ENCODE measurements at places on chromosomes 16 and 17.
A peak's percentile ranks its signal among the peaks of the same experiment; 100 is the strongest.

DNA sequence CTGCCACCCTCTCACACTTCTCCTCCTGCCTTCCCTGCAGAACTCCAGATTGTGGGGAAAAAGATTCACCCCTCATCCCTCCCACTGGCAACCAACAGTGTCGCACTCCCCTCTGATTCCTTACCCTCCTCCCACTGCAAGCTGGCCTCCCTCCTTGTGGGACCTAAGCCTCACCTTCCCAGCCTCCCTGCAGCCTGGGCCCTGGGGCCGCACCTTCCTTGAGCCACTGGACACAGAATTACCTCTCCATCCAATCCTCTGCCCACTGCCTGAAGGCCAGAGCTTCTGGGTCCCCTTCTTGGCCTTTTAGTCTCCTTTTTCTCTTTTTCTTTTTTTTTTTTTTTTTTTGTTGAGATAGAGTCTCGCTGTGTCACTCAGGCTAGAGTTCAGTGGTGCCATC lies 33.9 kb downstream of the NGFR start:
- DNase-seq, result no peak

DNA sequence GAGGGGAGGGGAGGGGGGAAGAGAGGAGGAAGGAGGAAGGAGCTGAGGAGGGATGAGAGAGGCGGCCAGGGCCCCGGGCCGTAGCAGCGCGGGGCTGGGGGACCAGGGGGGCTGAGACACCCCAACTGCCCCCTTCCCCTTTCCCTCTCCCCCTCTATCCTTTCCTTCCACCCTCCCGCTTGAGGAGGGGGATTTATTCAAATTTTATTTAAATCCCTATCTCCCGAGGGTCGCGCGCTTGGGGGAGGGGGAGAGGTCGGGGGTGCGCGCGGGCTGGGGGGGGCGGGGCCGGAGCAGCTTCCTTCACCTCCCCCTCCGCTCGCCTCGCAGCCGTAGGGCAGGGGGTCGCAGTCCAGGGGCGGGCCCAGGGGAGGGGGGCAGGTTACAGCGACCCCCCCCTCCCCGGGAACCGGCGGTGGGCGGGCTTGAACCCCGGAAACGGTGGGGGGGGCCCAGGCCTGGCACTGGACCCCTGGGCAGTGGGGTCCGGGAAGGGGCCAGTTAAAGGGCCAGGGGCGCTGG lies at the start of gene FBXL19:
Gene FBXL19, plus strand, starts transcription at position 19 of the 522 bp plus-strand sequence. CDS start 2,183 bp downstream, outside the sequence.
- no peak for DNase-seq

DNA sequence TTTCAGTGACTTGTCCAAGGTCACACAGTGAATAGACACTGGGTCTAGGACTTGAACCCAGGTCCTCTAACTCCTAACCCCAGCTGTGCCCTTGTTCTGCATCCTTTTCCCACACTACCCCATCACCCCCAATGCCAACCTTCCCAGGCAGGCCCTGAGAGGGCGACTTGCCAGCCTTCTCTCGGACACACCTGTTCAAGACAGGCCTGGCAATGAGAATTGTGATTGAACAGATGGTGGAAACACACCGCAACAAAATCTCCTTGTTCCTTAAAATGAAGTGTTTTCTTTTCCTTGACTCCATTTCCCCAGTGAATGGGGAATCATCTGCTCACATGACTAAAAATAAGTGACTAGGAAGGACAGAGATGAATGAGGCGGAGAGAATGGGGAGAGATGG lies 189.5 kb upstream of the ASIC2 start:
- DNase-seq, result no peak

DNA sequence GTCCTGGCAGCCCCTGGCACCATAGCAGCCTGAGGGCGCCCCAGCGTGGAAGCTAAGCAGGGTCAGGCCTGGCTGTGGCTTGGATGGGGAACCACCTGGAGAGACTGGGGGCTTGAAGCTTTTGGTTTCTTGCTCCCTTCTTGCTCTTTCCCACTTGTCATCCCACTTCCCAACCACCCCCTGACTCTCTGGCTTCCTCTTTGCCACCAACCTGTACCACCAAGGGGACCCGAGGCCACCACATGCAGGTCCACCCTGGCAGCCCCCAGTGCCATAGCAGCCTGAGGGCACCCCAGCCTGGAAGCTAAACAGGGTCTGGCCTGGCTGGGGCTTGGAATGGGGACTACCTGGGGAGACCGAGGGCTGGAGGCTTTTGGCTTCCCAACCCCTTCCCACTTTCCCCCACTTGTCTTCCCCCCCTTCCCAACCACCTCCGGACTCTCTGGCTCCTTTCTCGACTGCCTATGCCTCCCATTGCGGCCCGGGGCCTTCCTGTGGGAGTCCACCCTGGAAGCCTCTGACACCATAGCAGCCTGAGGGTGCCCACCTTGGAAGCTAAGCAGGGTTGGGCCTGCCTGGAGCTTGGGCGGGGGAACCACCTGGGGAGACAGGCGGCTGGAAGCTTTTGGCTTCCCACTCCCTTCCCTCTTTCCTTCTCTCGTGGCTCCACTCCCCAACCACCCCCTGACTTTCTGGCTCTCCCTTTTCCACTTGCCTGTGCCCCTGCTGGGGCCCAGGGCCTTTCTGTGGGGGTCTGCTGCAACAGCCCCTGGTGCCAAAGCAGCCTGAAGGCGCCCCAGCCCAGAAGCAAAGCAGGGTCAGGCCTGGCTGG lies 2294.4 kb downstream of the TP53TG3F start:
- no peak for DNase-seq

DNA sequence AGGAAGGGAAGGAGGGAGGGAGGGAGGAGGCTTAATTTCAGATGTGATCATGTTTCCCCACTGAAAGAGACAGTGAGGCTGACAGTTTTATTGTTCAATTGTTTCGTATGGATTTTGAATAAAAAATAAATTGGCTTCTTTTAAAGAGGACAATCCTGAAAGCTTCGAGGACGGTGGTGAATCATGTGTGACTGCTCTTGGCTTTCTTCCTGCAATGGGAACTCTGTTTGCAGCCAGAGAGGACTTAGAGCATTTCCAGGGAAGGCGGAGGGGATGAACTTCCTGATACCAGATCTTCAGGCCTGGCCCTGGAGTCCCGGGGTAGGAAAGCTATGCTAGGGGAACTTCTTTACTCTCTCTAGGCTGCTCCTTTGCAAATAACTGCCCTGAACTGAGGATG lies 72.8 kb upstream of the C16orf82 start:
- no peak for DNase-seq

DNA sequence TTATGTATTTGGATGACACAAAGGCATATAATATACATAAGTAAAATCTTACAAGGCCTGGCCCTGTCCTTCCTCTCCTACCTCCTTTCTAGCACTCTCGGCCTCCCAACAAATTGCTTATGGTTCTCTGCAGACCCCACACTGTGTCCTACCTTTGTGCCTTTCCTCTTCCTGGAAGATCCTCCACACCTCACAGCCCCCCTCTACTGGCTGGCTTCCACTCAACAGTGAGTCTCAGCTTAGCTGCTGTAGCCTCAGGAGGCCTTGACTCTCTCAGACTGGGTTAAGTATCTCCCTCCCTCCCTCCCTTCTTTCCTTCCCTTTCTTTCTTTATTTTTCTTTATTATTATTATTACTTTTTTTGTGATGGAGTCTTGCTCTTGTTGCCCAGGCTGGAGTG lies 8.3 kb upstream of the SLC52A1 start:
- no peak for DNase-seq

GRCh38 chr17:65193716-65194293 lies 56.6 kb downstream of the RGS9 start:
- no peak for DNase-seq

- no peak for DNase-seq
These were observed 7.8 kb downstream of the GAA start for GRCh38 chr17:80109066-80109660.

DNA sequence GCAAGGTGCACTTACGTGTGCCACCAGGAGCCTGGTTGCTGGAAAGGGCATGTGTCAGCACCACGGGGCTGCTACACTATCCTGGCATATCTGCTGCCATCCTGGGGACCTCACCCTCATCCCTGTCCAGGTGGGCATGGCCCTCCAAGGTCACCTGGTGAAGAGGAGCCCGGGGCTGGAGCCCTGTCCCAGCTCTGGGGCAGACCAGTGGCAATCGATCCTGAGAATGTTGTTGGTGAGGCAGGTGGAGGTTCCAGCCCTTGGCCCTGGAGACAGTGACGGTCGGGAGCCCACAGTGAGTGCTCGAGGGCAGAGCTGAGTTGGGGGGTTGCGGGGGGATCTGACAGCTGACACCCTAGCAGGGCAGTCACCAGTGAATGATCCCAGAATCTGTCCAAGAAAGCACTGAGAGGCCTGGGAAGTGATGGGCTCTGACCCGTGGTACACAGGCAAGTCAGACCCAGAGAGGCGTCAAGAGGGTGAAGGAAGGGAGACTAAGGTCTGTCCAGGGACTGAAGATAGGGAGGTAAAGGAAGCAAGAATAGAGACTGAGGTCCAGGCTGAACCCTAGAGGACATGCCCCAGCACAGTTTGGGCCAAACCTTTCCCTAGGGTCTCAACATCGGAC lies 17.6 kb downstream of the POLR3K start:
- DNase-seq, result no peak

- no peak for DNase-seq
These were observed 952.6 kb upstream of the SOX9 start for GRCh38 chr17:71168053-71168741.

- DNase-seq, result no peak
These were observed 13.5 kb downstream of the SPATA32 start for GRCh38 chr17:45248132-45248957.

- DNase-seq, result no peak
These were observed 1.1 kb downstream of the ASGR2 start for GRCh38 chr17:7113273-7114071.

GRCh38 chr17:77011173-77012011 lies 129.4 kb upstream of the SEC14L1 start:
- no peak for DNase-seq

DNA sequence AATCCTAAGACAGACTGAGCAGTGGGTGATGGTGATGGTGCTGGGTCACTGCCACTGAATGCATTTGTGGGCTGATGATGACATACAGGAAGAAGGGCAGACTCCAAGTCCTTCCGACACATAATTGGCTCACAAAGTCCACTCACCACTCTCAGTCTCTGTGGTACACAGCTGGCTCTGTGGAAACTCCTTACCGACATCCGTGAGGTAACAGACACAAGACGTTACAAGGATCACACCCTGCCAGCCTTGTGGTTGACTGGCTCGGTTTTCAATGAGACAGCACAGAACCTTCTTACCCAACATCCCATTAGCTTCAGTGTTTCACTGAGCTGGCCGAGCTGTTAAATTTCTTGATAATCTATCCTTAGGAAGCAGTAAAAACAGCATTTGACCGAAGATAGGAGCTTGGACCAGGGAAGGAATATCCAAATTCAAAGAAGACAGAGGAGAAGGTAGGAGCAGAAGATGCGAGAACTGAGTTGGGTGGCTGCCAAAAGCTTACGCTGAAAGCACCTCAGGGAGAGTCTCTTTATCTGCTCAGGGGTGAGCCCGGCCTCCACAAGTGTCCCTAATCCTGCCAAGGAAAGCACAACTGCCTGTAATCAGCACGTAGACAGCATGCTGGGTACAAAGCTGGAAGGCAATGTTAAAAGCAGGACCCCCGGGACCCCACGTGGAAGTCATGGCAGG lies 5.5 kb upstream of the MXRA7 start:
- peak; percentile 88 for DNase-seq

DNA sequence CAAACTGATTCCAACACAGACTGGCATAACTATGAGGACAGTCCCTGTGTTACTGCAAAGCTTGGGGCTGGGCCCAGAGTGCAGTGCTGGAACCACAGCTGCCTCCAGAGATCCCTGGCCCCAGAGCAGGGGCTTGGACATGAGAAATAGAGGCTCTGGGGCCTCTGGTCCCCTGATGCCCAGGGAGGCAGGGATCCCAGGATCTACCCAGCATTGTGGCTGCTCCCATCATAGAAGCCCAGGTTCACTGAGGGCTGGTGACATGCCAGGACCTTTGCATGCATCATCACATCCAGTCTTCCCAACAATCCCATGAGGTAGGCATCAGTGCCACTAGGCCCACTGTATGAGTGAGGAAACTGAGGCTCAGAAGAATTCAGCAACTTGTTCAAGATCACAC lies 95.8 kb downstream of the TMEM132E start:
- no peak for DNase-seq

DNA sequence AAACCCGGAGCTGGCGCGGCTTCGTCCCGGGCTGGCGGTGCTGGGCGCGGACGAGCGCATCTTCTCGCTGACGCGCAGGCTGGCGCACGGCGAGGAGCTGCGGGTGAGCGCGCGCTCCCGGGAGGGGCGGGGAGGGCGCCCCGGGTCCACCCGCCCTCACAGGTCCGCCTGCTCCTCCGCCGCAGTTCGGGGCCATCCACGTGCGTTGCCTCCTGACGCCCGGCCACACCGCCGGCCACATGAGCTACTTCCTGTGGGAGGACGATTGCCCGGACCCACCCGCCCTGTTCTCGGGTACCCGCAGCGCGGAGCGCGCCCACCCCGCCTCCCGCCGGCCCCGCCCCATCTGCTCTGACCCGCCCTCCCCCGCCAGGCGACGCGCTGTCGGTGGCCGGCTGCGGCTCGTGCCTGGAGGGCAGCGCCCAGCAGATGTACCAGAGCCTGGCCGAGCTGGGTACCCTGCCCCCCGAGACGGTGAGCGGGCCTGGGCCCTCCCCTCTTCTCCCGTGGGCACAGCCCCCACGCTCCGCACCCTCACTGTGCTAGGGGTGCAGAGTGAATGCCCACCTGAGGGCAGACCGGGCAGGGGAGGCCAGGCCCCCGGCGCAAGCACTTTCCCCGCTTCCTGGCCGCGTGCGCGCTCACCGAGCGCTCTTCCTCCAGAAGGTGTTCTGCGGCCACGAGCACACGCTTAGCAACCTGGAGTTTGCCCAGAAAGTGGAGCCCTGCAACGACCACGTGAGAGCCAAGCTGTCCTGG lies 1.4 kb downstream of the HAGHL start:
- peak; percentile 95 for DNase-seq

DNA sequence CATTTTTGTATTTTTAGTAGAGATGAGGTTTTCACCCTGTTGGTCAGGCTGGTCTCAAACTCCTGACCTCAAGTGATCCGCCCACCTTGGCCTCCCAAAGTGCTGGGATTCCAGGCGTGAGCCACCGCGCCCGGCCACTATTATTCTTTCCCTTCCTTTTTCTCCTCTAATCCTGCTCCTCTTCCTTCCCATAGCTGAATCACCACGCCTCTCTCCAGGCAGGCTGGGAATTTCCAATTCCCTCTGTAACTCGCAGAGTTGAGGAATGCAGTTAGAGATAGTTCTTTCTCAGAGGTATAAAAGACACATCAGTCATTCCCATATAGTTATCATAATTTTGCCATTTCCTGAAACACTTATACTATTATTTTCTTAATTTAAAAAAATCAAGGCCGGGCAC lies 11.2 kb downstream of the METTL16 start:
- no peak for DNase-seq

DNA sequence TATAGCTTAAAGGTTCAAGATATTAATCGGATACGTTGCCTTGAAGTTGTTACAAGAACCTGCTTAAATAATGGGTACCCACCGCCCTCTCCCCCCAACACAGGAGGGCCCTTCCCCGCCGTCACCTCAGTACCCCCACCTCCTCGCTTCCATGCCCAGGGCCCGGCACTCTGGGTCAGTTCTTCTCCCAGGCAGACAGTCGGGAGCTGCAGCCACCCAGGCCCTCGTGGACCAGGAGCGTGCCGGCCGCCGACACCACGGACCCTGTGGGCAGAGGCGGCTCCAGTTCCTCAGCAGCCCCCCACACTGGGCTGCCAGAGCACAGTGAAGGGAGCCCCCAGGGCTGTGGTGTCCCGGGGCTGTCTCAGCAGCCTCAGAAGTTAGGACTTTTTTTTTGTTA lies 80.9 kb upstream of the ZNF750 start:
- DNase-seq, result no peak

Data from H54 (cell line).